ENCODE measurements at places on chromosomes 16 and 17.
A peak's percentile ranks its signal among the peaks of the same experiment; 100 is the strongest.

GRCh38 chr17:76199469-76199868 lies 40.8 kb downstream of the RNF157 start:
- DNase-seq, result peak; percentile 87

GRCh38 chr16:46857368-46857945 lies 26.5 kb upstream of the C16orf87 start:
- DNase-seq, result no peak

- no peak for DNase-seq
Observed at GRCh38 chr17:40352779-40353394, 11.7 kb downstream of the GJD3 start.

- DNase-seq, result no peak
Observed at GRCh38 chr17:22484826-22485225, 792.5 kb downstream of the KCNJ18 start.

DNA sequence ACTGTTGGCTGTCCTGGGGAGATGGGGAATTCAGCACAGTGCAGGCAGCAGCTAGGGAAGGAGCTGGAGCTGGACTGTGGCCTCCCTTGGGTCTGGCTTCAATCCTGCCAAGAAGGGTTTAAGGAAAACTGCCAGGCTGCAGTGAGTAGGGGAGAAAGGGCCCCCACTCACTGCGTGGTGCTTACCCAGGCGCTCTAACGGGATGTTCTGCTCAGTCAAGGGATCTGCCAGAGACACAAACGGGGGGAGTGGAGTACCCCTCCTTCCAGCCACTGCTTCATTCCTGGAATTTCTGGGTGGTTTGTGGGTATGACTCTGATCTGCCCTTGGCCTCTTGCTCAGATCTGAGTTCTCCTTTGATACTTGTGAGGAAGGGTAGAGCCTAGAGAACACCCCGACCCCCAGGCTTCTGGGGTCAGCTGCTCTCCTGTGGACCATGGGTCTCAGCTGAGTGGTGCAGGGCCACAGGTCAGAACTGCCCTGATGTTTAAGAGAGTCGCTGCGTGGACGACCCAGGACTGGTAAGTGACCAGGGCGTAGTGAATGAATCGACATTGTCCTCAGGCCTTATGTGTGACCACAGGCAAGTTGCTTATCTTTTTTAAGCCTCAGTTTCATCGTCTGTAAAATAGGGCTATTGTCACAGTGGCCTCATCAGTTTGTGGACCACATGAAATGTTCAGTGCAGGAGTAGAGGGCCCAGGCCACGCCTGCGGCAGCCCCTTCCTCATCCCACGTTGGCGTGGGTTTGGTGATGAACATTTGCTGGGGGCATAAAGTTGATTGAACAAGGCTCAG lies 9.6 kb downstream of the CRISPLD2 start:
- DNase-seq, result no peak

DNA sequence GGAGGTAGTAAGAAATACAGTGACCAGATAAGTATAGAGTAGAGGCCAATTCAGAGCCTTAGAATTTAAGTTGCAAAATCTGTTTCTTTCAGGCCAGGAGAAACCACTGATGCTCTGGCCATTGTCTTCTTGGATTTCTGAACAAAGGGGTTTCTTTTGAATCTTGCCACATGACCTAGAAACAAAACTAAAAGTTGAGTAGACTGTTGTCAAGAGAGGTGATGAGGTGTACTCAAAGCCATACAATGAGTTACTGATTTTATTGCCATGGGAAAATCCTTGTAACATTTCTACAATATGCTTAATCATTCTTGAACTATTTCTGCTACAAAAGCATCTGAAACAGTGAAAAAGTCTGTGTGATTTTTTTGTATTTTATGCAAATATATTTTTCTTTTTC lies 881.3 kb downstream of the CDH11 start:
- no peak for DNase-seq

DNA sequence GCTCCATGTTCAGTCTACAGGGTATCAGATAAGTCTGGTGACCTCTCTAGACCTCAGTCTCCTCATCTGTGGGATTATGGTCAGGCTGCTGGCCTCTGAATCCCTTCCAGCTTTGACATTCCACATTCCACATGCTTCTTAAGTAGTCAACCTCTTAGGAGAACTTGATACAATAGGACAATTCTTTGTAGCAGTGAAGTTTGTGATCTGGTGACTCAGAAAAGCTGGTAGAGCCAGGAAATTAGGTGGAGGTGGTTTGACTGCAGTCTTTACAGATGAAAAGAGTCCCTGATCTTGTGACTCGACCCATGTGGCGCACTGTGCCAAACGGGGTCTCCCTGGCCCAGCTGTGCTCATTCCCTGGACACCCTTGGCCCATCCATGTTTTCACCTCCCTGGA lies 147.8 kb downstream of the NTN1 start:
- DNase-seq, result no peak

DNA sequence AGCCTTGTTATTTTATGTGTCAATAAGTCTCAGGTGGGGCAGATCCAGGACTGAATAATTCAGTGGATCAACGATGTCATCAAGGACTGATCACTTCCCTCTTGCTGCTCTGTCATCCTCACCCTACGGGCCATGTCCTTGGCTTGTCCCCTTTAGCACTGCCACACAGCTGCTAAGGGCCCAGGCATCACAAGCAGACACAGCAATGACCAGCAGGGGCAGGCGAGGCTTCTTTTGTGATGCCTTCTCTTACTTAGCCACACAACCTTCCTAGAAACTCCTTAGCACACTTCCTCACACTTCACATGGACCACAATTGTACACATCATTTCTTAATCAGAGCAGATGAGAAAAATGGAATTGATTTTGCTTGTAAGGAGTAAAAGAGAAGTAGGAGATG lies 356.3 kb upstream of the SOX9 start:
- DNase-seq, result no peak

DNA sequence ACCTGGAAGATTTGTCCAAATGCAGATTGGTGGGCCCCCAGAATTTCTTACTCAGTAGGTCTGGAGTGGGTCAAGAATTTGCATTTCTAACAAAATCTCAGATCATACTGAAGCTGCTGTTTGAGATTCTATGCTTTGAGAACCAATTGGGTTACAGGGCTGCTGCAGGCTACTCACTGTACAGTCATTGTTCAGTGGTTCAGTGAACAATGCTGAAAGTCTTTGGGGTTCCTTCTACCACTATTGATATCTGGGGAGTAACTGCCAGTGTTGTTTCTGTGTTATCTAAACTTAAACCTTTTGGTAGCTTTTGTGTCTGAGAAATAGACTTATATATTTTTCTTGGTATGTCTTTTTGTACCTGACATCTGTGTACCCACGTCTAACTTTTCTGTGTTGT lies 187.5 kb downstream of the TANC2 start:
- DNase-seq, result no peak

GRCh38 chr17:38917259-38917658 lies 8.2 kb upstream of the LASP1NB start:
- no peak for DNase-seq

DNA sequence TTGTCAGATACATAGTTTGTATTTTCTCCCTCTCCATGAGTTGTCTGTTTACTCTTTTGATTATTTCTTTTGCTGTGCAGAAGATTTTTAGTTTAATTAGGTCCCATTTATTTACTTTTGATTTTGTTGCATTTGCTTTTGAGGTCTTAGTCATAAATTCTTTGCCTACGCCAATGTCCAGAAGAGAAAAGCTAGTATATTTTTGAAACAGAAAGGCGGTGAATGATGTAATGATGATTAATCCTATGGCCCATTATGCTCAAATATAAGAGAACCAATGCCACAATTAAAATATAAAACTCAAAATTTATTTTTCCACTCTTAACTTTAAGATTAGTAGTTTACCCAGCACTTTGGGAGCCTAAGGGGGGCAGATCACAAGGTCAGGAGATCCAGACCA lies 59.8 kb upstream of the SMIM36 start:
- no peak for DNase-seq

GRCh38 chr17:66900126-66901010 lies 64.1 kb upstream of the CACNG4 start:
- DNase-seq, result no peak

- DNase-seq, result peak; percentile 55
Observed at GRCh38 chr17:77098884-77099545, 41.8 kb upstream of the SEC14L1 start.

- no peak for DNase-seq
Observed at GRCh38 chr17:38338535-38338934, 5.2 kb downstream of the GPR179 start.

GRCh38 chr16:73025151-73025855 lies 22.6 kb downstream of the ZFHX3 start:
- no peak for DNase-seq

GRCh38 chr16:11896486-11897176 lies 19.1 kb downstream of the GSPT1 start:
- DNase-seq, result no peak

- no peak for DNase-seq
Observed at GRCh38 chr17:55969562-55970324, 183.5 kb upstream of the ANKFN1 start.

- no peak for DNase-seq
Observed at GRCh38 chr17:78844301-78845005, 3.8 kb upstream of the USP36 start.

DNA sequence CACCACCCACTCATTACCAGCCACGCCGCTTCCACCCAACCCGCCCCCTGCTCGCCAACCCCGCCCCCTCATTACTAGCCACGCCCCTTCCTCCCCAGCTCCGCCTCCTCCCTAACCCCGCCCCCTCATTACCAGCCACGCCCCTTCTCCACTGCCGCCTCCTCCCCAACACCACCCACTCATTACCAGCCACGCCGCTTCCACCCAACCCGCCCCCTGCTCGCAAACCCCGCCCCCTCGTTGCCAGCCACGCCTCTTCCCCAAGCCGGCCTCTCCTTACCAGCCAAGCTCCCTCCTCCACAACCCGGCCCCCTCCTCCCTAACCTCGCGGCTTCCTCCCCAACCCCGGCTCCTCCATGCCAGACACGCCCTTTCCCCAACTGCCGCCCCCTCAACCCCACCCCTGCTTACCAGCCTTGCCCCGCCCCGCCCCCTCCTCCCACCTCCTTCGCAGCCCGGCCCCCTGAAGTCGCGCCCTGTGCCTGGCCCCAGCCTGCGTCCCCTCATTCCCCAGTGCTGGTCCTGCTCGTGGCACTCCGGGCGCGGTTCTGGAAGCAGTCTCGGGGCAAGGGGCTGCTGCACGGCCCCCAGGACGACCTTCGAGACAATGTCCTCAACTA lies 7.3 kb downstream of the SLC22A31 start:
- DNase-seq, result peak; percentile 75

DNA sequence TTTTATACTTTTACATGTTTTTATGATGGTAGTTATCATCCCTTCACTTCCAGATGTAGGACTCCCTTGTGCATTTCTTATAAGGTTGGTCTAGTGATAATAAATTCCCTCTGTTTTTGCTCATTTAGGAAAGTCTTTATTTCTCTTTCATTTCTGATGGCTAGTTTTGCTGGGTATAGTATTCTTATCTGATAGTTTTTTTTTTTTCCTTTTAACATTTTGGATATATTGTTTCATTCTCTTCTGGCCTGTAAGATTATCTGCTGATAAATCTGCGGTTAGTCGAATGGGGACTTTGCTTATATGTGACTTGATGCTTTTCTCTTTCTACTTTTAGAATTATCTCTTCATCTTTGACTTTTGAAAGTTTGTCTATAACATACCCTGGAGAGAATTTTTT lies 153.1 kb upstream of the MPHOSPH6 start:
- DNase-seq, result no peak

DNA sequence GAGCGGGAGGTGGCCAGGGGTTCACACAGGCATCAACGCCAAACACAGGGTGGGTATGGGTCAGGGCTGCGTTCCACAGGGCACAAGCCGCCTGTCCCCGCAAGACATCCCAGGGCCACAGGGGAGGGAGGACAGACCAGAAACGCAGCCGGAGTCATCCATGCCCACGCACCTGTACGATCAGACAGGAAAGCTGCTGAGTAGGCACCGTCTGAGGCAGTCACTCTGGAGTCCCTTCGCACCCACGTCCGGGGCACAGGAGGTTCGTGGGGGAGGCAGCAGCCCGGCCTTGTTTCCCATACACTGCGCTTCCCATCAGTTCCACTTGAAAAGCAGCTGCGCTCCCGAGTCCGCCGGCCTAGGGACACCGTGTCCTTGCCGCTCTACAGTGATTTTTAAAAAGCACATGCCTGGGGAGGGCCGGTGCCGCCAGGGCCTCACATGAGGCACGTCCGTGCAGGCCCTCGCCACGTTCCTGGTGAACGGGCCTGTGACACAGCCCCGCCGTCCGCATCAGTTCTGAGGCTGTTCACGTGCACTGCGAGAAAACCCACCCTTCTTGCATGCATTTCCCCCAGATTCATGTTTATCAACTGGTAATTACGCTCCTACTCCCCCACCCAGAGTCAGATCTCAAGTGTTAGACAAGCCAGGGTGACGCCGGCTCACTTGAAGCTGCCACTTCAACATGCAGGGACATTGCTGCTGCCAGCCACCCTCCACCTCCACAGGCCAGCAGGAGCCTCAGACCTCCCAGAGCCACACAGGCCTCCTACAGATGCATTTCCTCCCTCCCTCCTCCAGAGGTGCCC lies 34.8 kb downstream of the WDR45B start:
- no peak for DNase-seq

GRCh38 chr17:8337802-8338752 lies 1.6 kb upstream of the ODF4 start:
- DNase-seq, result no peak

DNA sequence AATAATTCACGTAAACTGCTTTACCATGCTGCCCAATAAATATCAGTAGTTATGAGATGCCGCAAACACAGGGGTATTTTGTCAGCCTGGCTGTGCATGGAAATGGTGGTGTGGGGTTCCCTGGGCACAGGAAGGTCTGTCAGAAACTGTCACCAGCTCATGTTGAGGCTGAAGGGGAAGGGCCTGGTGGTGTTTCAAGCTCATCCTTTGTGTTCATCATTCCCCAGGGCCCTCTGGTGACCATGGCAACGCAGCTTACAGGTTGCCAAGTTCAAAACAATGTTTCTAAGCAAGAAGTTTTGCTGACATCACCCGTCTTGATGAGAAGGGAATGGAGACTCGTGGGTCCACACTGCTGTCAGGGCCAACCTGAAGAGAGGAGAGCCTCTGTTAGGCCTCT lies 348.9 kb upstream of the C16orf82 start:
- no peak for DNase-seq

DNA sequence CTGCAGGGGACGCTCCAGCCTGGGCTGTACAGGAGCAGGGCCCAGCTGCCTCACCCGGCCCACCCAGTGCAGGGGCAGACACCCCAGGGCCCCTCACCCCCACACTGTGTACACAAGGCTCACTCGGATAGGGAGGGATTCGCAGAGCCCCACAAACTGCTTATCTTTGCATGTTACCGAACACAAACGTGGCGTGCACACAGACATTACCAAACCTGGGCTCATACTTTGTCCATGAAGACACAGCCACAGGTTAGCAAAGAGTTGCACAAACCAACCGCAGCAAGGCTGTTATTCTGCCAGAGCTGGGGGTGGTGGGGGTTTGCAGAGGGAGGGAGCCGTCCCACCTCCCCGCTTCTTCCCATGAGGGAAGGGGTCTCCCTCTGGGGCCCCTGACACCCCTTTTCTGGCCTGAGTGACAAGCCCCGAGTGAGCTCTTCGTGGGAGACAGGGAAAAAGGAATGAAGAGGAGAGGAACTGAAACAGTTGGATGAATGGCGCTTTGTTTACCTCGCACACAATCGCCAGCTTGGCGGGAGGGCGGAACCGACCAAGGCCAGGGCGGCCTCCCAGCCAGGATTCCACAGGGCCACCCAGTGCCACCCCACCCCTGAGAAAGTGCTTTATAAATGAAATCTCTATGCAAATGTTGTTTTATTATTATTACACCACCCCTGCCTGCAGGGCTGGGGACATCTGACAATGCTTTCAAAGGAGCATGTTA lies 434 bp upstream of the CPSF4L start:
- no peak for DNase-seq

Data from CD4-positive, alpha-beta T cell treated with Interleukin-17A for 1 hour (primary cell).